Stimulated activated CD4-positive, alpha-beta T cell treated with anti-CD3 and anti-CD28 coated beads, Interleukin-12 subunit alpha, Interleukin-12 subunit beta, amount 100 ng/mL, for 24 hours (primary cell): ENCODE measurements at places on chromosomes 6 and 20.

DNA sequence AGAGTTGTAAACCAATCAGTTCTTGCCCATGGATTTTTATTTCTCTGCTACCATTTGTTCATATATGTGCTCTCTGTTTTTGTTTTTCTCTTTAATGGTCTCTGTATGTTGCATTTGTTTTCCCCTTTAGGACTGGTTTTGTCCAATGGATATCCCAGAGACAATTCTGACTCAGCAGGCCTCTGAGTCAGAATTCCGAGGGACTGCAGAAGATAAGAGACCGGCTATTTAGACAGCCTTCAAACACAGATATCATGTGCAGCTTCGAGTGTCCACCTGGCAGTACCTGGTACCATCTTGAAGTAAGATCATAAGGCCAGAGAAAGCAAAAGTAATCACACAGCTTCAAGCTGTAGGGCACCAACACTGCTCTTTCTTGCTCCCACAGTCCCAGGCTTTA, 125.5 kb downstream of the ELOVL4 start:
- no peak for DNase-seq

- no peak for DNase-seq
Observed at GRCh38 chr6:65746302-65746701, 39.3 kb upstream of the EYS start.

DNA sequence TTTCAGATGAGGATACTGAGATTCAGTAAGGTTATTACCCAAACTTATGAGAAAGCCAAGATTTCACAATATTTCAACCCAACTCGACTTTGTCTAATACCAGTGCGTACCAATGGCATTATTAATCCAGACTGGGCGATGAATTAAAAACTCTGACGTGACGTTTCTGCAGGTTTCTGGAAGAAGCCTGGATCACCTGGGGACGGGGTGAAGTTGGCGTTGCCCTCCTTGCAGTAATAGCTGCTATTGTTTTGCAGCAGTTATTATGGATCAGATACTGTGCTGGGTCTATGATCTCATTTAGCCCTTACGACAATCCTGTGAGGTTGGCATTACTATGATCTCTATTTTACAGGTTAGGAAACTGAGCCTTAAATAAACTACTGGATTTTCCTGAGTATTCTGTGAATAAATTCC, 569 bp upstream of the CDC5L start:
- no peak for DNase-seq

DNA sequence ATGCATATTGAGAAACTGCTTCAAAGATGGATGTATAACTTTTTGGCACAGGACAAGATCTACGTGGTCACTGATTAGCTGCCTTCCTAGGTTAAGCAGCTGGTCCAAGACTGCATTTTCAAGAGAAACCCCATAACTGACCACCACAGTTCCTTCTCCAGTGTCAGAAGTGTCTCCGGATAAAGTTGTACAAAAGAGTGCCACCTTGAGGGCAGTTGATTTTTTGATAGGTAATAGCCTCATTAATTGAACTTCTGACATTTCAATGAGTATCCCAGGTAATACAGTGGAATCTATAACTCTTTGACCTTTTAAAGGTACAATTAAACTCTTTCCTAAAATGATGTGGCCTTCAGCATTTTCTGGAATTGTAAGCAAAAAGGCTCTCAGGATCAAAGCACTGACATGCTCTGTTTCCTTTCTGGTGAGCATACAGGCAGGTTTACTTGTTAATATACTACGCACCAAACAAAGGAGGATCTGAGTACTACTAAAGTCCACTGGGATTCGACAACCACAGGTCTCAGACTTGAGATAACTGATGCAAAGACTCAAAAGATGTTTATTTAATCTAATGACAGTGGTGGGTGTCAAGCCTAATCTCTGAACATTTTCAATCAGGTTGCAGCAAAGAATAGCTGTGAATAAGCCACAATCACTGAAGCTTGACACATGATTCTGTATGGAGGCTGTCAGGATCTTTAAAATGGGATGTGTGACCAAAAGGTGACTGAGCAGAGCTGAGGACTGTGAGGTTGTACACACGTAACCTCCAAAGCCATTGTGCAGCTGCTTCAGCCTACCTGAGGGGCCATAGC, 21.2 kb downstream of the MKKS start:
- no peak for DNase-seq

GRCh38 chr6:27870291-27870870, 41.8 kb downstream of the OR2B2 start:
- no peak for DNase-seq

GRCh38 chr6:149211046-149211571, 106.4 kb upstream of the TAB2 start:
- DNase-seq = no peak

DNA sequence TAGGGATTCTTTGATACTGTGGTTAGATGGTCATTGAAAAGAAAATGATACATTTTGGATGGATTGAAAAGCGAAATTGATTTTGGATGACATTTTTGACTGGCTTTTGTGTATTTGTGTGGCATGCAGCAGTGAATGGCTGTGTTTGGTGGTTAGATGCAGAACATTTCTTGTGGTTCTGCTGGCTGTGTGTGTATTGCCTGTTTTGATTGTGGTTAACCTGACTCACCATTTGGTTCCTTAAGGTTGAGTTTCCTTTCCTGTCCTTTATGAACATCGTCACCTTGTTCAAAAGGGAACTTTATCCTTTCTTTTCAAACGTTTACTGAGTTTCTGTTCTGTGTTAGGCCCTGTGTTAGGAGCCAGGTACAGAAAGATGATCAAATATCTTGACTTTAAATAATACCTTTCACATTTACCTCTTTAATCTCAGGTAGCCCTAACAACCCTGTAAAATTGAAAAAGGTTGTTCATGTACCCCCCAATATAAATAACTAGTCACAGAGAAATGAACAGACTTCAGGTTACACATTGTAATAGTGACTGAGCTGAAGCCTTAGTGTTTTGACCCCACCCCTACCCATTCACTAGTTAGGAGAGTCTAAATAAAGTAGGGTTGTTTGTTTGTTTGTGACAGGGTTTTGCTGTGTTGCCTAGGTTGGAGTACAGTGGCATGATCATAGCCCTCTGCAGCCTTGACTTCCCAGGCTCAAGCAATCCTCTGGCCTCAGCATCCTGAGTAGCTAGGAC, 23.8 kb downstream of the ANKS1A start:
- no peak for DNase-seq

- DNase-seq = no peak
Observed at GRCh38 chr6:62479697-62480220, 193.7 kb upstream of the KHDRBS2 start.

DNA sequence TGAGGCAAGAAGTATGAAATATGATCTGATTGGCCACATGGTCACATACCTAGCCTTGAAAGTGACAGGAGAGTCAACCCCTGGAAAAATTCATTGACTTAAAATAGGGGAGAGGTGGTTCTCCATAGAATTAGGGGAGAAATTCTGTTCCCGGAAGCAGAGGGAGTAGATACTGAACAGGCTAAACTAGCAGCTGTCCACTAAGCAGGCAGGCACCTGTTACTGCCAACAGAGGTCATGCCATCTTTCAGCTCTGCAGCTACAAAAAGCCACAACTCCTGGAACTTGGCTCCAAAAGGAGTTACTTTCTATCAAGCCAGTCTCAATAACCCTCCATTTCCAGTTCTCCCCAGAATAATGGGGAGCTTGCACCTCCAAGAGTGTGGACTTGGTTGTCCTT, 352.5 kb downstream of the MAFB start:
- no peak for DNase-seq

GRCh38 chr20:18672834-18673233, 85.0 kb downstream of the DTD1 start:
- DNase-seq = no peak

GRCh38 chr6:123380257-123380656, 256.5 kb downstream of the TRDN start:
- no peak for DNase-seq

- no peak for DNase-seq
Observed at GRCh38 chr6:145583753-145584152, 151.6 kb downstream of the EPM2A start.

- DNase-seq = no peak
Observed at GRCh38 chr6:161736781-161737292, 463.0 kb upstream of the AGPAT4 start.

GRCh38 chr20:46302106-46302505, 6.2 kb downstream of the CDH22 start:
- DNase-seq = no peak

DNA sequence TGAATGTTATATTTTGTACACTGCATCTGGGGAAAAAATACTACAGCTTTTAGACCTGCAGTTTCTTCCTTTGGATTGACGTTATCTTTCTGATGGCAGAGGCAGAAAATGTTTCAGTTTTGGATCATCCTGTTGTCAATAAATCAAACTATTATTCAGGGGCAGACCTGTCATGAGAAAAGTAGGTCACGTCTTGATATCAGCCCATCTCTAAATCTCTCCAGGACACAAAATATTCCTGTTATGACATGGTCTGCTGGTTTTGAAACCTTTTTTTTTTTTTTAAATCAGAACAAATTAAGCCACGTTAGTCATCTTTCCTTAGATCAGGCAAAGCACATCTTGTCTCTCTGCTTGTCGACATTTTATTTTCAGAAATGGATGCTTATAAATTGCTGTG, 24.0 kb downstream of the IL20RA start:
- no peak for DNase-seq

- no peak for DNase-seq
Observed at GRCh38 chr6:113648698-113649097, 208.4 kb upstream of the MARCKS start.

- DNase-seq = no peak
Observed at GRCh38 chr20:63834491-63834880, 3.4 kb upstream of the ZBTB46 start.

DNA sequence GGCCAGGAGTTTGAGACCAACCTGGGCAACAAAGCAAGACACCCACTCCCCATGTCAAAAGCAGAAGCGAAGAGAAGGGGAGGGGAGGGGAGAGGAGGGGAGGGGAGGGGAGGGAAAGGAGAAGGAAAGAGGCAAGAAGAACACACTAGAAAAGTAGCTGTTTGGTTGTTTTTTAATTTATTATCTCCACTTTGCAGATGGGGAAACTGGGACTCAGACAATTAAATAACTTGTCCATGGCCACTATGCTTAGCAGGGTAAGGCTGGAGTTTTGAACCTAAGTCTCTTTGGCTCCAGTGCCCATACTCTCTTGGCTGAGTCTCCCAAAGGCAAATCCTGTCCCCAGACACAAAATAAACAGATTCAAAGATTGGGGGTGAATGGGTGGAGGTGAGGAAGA, 12.4 kb upstream of the GHRH start:
- DNase-seq = no peak

- no peak for DNase-seq
Observed at GRCh38 chr6:109834131-109834530, 143.0 kb downstream of the FIG4 start.

- no peak for DNase-seq
Observed at GRCh38 chr6:6210994-6211393, 109.5 kb downstream of the F13A1 start.
